ENCODE measurements at places on chromosomes 13 and 19.

GRCh38 chr13:71672512-71672911 is 194.5 kb downstream of the DACH1 start:
- DNase-seq = no peak

DNA sequence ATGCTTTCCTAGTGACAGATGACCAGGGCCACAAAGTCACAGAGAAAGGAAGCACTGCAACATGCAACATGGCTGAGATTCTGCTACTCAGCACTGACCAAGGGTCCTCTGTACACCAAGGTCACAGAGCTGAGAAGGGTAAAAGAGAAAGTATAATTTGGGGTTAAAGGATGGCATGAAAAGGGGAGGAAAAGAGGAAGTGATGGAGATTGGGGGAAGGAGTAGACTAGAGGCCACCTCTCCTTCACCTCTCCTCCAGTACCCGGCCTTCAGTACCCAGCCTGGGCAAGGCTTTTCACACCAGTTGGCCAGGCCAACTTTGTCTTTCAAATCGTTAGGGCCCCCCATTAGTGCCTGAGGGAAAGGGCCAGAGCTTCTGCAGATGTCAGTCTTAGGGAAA is 6.3 kb upstream of the RPS19 start:
- DNase-seq = no peak

- no peak for DNase-seq
Observed at GRCh38 chr13:46100191-46100815, 4.5 kb downstream of the CPB2 start.

DNA sequence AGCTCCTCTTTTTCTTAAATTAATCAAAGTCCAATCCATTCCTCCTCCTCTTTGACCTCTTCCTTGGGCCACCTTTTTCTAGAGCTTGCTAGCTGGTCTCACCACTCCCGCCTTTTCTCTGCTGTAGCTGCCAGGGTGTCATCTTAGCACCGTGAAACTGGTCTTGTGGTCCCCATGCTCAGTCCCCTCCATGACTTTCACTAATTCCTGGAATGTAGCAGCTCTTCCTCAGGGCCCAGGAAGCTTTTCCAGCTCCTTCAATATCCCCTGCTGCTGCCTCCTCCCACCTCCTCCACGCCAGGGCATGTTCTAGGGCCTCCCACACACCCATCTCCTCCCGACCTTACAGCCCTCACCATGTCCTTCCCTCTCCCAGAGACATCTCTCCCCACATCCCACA is 222.2 kb downstream of the MYO16 start:
- no peak for DNase-seq

- peak; percentile 72 for DNase-seq
Observed at GRCh38 chr19:41225238-41226052, 6.4 kb downstream of the AXL start.

DNA sequence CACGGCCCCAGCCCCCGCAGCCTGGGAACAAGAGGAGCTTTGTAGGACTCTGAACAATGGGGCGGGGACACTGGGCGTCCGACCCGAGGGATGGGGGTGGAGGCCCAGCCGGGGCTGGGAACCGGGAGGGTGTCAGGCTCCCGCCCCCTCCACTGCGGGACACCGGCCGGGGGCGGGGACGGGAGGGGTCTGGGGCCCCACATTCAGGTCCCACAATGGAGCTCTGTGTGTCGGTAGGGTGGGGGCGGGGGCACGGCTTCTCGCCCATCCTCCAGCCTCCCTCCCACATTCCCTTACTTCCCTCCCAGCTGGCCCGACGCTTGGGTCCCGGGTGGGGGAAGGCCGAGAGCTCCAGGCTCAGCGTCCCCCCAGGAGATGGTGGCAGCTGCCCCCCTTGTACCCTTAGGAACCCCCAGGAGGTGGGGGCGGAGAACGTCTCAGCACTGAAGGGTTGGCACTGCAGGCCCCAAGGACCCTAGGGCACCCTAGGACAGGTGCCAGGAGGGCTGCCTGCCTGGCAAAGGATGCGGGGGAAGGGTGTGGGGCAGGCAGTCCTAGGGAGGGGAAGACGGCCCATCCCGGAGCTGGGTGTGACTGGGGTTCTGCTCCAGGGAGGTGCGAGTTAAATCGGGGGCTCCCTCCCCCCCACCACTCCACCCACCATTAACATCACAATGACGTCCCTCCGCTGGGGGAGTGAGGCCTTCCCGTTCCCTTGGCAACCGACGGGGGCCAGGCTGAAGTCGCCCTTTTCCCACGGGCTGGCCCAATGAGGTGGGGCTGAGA is 5.3 kb downstream of the TTYH1 start:
- no peak for DNase-seq

DNA sequence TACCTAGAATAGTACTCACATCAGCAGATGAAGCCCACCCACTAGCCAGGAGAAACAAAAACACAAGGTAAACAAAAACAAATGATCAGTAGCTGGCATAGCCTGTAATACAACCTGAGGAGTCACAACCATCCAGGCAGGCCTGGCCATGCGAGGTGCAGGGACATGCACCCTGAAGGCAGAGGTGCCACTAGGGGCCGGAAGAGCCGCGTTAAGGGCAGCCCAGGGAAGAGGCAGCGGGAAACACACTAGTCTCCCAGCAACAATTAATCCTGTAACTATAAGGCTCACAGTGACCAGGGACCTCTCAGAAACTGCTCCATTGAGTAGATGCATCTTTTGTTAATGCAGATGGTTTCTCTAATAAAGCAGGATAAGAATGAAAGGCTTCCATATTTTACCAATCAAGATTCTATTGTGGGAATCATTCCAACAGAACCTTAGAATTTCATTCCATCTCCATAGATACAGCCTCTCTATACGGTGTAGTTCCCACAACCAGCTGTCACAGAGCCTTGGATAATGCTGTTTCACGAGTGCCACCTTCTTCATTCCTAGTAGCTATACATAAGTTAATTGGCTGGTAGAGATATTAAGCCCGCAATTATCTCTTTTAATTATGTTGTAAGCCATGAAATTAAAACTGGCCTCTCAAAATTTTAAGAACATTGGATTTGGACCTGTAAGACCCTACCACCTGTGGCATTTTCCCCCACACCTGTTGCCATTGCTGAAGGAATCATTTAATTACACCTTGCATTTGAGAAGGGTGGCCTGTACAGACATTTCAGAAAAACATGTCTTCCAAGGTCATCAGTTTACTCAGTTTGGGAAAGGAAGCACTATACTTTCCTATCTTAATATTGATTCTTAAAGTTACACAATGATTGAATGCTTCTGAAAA is 28.7 kb downstream of the ANKRD10 start:
- DNase-seq = no peak

GRCh38 chr13:97913206-97913605 is 40.3 kb upstream of the IPO5 start:
- no peak for DNase-seq

DNA sequence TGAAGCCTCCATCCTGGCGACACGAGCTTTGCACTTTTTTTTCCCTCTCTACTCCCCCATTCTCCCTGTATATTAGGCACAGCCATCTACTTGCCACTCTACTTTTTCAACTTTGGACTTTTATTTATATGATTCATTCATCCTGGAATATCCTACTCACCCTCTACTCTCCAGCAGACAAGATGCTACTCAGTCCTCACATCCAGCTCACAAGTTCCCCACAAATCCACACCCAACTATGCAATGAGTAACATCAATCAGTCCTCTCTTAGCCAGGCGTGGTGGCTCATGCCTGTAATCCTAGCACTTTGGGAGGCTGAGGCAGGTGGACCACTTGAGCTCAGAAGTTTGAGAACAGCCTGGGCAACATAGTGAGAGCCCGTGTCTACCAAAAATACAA is 23.9 kb upstream of the URAD start:
- no peak for DNase-seq

GRCh38 chr13:89900104-89900765 is 1447.3 kb upstream of the MIR17HG start:
- DNase-seq = no peak

GRCh38 chr19:22882797-22883196 is 50.7 kb downstream of the ZNF723 start:
- no peak for DNase-seq

DNA sequence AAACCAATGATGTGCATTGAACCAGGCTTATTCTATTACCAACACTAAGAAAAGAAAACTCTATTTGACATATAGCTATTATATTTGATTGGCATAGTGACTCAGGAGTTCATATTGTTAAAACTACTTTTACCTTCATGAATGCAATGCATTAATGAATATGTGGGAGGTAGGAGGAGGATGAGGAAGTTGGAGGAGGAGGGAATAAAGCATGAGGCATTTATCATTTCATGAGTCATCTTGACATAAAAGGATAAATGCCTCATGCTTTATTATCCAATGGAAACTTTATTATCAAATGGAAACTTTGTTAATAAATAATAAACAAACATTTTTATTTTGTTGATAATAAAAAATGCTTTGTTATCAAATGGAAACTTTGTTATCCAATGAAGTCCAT is 116.5 kb downstream of the SPRY2 start:
- DNase-seq = no peak

DNA sequence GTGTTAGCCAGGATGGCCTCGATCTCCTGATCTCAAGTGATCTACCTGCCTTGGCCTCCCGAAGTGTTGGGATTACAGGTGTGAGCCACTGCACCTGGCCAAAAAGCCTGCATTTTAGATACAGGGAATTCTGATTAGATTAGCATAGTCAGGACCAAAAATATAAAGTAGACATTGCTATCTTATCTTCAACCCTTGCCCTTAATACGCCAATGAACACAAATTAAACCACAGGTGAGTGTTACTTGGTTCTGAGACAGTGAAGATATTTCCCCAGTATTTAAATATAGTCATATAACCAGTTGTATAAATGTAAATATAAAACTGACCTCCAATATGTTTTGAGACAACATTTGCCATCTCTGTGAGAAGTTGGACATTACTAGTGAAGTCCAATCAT is 52.1 kb upstream of the STK24 start:
- no peak for DNase-seq

GRCh38 chr19:4352701-4353121 is 9.3 kb downstream of the MPND start:
- DNase-seq = peak; percentile 64

GRCh38 chr19:35911173-35911572 is 3.1 kb upstream of the TYROBP start:
- DNase-seq = no peak

GRCh38 chr13:43129511-43130110 is 106.2 kb downstream of the DNAJC15 start:
- no peak for DNase-seq

- no peak for DNase-seq
Observed at GRCh38 chr19:55098716-55099556, 18.5 kb downstream of the PPP1R12C start.

DNA sequence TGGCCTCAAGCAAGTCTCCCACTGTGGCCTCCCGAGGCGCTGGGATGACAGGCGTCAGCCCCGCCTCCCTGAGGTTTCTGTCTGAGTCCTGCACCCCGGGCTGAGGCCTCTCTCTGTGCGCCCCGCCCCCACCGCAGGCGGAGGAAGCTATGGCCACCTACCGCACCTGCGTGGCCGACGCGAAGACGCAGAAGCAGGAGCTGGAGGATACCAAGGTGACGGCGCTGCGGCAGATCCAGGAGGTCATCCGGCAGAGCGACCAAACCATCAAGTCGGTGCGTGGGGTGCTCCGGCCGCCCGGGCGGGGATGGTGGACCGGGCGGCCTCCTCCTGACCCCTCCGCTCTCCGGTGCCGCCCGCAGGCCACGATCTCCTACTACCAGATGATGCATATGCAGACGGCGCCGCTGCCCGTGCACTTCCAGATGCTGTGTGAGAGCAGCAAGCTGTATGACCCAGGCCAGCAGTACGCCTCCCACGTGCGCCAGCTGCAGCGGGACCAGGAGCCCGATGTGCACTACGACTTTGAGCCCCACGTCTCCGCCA is 12.7 kb downstream of the ARHGAP45 start:
- peak; percentile 90 for DNase-seq

DNA sequence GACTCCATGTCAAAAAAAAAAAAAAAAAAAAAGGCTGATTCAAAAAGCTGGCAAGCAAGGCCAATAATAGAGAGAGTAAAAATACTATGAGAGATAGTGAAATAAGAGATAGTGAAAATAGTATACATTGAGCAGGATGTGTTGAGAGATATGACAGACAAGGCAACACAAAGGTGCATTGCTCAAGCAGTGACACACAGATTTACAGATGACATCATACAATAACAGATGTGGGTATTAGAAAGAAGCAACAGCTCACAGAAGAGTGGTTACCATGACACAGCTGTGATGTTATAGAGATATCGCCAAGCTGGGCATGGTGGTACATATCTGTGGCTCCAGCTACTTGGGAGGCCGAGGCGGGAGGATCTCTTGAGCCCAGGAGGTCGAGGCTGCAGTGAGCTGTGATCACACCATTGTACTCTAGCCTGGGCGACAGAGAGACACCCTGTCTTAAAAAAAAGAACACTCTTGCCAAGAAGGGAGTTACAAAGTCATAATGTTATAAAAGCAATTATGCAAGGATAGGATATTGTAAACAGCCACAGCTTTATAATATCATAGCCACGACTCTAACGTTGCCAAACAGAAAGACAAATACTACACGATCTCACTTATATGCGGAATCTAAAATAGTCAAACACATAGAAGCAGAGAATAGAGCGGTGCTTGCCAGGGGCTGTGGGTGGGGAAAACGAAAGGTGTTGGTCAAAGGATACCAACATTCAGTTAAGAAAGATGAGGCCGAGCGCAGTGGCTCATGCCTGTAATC is 10.3 kb downstream of the TNFSF9 start:
- DNase-seq = no peak

GRCh38 chr19:9700229-9700981 is 25.5 kb upstream of the ZNF562 start:
- DNase-seq = no peak

Data from activated CD4-positive, alpha-beta T cell treated with anti-CD3 and anti-CD28 coated beads for 48 hours (primary cell).